ENCODE measurements at places on chromosomes 3 and 15. TPM values are rescaled to one million over a fixed set of nuclear protein-coding genes. Genes with fewer than 3 reads are reported as not detected.

Gene SERPINI2
- not detected for total RNA-seq

DNA sequence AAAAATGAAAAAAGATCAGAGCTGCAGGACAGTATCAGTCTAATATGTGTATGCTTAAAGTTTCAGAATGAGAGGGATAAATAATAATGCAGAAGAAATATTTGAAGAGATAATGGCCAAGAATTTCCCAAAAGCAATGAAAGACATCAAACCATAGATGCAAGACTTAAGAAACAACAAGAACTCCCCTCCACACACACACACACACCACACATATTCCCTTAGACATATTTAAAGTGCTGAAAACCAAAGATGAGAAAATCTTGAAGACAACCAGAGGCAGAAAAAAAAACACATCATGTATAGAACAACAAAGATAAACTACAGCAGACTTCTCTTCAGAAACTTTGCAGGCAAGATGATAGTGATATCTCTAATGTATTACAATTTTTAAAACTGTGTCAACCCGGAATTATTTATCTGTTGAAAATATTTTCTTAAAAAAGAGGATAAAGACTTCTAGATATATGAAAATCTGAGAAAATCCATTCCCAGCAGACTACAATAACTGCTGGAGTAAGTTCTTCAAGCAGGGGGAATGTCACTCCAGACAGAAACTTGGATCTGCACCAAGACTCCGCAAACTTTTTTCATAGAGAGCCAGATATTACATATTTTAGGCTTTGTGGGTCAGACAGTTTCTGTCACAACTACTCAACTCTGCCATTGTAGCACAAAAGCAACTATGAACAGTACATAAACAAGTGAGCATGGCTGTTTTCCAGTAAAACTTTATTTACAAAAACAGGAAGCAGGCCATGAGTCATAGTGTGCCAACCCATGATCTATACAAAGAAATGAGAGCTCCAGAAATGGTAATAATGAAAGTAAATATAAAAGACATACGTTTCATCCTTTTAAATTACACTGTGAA, 223.4 kb upstream of the CGNL1 start:
- DNase-seq = no peak

GRCh38 chr3:59245859-59246501, 196.2 kb upstream of the CFAP20DC start:
- no peak for DNase-seq

- no peak for DNase-seq
Observed at GRCh38 chr3:88078932-88079331, 19.9 kb downstream of the ZNF654 start.

DNA sequence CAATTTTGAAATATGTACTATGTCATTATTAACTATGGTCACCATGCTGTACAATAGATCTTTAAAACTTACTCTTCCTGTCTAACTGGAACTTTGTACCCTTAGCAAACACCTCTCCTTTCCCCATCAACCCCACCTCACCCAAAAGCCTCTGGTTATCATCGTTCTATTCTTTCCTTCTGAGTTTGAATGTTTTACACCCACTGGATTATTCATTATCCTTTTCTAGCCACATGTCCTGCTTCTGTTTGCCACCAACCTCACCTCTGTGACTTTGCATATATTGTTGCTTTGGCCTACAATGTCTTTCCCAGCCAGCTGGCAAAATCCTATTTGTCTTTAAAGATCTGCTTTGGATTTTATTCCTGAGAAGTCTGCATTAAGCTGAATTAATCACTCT, 102.6 kb upstream of the TSPAN3 start:
- DNase-seq = no peak

Gene FAM107A
- 38.7 TPM for total RNA-seq

- no peak for DNase-seq
Observed at GRCh38 chr3:121228971-121229370, 316.8 kb downstream of the POLQ start.

GRCh38 chr15:54277834-54278233, 299.6 kb downstream of the UNC13C start:
- no peak for DNase-seq

DNA sequence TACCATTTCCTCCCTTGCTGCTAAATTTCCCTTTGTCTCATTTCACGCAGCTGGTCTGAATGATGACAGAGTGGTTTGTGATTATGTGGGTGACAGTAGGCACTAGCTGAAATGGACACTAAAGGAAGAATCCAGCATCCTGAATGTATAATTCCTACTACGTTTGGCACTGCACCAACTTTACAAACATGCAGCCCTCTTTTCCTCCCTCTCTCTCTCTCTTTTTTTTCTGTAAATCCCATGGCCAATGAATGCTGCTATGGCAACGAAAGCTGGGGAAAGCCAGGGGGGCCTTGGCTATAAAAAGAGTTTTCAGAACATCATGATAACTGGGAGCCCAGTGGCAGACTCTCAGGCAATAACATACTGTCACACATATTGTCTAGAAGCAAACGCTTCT, 367.2 kb upstream of the AGTR1 start:
- no peak for DNase-seq

DNA sequence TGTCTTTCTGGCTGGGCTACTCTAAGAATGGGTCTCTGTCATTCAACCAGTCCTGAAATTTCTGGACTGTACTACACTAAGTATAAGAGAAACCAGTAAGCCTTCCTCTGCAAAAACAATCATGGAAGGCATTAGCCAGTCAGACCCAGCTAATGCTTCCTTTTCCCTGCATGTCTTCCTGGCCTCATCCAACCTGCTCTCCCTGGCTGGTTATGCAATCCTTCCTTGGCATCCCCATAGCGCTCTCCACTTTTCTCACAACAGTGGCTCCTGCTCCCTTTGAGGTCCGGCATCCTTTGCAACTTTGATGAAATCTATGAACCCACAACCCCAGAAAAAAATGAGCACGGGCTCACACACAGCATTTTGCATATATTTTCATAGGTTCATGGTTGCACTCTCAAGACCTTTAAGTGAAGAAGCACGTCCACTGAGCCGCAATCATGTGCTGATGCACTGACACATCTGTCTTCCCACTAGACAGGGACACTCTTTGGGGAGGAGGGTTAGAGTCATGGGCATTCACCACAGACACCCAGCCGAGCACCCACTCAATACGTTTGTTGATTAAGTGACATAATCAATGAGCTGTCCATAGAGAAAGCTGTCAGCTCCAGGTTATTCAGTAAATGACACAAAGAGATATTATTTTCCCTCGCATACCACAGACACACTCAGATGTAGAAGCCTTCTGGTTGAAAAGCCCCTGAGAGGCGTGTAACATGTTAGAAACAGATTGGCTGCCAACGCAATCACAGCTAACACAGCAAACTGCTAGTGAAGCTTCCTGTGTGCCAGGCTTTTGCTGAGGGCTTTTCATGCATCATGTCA, 66.7 kb downstream of the PLD1 start:
- no peak for DNase-seq

Gene ARL14
- total RNA-seq = not detected

DNA sequence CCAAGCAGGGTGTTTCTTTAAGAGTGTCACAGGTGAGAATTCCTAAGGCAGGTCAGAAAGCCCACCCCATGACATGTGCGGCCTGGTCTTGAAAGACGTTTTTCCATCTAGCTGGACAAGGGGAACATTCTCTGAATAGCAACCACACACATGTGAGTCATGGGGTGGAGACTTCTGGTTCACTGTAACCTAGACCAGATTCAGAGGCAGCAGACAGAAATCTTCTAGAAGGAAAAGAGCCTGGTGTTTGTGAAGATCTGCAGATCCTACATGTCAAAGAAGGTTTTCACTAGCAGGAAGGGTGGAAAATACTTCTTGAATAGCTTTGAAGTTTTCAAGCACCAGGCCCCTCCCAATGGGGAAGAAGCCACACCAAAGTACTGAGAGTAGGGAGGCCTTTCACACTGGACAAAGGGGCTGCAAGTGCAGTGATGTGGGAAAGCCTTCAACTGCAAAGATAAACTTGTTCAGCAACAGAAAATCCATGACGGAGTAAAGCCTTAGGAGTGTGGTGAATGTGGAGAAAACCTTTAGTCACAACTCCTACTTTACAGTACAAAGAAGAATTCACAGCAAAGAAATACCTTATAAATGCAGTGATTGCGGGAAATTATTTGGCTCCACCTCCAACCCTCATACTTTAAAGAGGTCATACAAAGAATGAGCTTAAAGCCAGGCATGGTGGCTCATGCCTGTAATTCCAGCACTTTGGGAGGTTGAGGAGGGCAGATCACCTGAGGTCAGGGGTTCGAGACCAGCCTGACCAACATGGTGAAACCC, 17.6 kb downstream of the ADAM10 start:
- DNase-seq = no peak

DNA sequence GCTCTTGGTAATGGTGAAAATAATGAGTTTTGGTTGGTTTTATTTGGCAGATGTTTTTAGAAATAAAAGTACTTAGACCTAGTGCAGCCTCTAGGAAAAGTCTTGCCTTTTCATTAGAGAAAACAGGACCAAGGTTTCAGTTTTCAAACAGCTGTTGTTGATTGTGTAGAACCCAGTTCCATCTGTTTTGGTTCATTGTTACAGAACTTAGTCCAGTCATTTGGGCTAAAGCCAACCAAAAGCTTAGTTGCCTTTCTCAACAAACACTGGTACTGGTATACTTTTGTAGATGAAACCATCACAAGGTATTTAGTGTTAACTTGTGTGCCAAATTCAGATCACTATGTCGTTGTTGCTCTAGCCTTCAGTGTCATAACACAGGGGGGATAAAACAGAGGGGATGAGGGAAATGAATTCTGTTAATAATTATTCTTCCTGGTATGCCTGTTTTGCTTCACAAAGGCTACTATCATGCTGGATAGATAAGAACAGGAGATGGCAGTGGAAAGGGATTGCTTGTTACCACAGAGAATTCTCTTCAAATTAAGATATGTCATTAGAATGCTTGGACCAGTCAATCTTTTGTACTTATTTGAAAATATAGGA, 12.6 kb upstream of the APH1B start:
- no peak for DNase-seq

- no peak for DNase-seq
Observed at GRCh38 chr3:149702691-149703441, 45.0 kb upstream of the WWTR1 start.

Gene ERICH6
- not detected for total RNA-seq

DNA sequence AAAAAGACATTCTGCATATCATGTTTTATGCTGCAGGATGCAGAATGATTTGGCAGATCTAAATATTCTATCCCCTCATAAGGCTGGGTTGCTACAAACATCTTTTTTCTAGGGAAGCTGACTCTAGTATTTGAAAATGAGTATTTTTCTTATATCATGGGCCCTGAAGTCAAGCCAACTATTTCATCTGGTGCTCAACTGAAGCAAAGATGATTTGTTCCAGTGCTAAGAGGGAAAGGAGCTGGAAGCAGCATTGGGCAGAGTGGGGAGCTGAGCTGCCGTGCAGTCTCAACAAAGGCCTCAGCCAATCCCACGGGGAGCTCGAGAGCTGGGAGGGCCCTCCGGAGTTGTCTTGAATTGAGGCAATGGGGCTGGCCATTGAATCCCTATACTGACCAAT, 155.3 kb upstream of the SLCO3A1 start:
- DNase-seq = no peak

- no peak for DNase-seq
Observed at GRCh38 chr3:68999605-69000004, 13.9 kb downstream of the EOGT start.

- DNase-seq = no peak
Observed at GRCh38 chr15:51139091-51139490, 44.4 kb upstream of the TNFAIP8L3 start.

- DNase-seq = no peak
Observed at GRCh38 chr15:64740311-64741170, 34.8 kb downstream of the RBPMS2 start.

DNA sequence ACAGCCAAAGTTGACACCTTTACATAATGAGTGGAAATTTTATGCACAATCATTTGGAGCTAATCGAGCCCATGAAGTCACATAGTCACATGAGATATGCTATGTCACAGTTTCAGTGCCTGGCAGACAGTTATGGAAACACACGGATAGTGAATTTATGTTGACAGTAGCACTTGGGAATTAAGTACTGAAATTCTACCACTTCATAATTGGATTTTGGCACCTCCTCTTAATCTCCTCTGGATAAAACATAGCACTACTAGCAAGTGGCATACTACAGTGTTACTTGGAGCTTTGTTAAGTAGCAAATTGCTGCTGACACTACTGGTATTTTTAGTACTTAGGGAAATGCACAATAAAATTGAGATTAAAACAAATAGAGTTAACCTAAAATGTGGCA, 1679.4 kb downstream of the OTOL1 start:
- DNase-seq = no peak

Gene SLC4A7
- 50.2 TPM for total RNA-seq

DNA sequence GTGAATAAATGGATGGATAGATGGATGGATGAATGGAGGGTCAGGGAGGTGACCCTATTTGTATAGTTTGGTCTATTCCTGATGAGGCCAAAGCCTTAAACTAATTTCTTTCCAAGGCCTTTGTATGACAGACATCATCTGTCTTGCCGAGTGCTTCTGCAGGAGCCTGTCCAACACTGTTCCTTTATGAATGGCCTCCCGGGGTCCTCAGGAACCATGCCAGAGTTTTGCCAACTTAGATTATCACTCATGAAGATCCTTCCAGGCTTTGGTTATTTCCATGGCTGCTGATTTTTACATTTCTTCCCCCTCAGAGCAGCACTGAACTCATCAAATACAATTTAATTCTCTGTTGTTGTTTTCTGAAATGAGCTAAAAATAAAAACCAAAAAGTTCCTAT, 133.0 kb upstream of the SOX2 start:
- DNase-seq = no peak

Data from posterior vena cava (tissue), 2 donors.